ENCODE measurements at places on chromosomes 2 and 18.

DNA sequence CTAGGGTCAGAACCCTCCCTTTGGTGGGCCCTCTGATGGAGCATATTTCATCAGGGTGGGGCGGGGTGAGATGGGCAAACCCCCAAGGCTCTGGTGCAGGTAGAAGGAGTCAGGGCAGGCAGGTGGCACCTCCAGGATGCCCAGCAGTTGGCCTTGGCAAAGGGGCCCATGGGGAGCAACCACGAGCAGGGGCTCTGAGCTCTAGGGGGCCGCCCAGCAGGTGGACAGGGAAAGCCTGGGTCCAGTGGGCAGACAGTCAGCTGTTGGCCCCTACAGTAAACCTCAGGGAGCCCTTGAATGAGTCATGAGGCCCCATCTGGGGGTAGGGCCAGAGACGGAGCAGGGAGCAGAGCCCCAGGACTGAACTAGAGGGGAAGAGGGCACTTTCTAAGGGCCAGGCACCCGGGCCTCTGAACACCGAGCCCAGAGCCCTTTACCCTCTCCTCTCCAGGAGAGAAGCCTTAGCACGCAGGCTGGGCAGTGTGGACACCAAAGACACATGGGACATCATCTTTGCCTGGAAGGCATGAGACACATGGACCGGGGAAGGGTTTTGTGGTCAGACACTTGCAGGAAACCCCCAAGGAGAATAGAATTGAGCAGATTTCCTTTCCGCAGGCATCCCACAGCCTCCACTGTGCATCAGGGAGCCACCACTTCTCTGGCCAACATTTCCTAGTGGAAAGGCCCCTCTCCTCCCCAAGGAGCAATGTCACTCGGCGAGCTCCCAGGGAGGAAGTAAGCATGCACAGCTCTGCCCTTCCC is 257.3 kb downstream of the GLI2 start:
- DNase-seq: no peak

GRCh38 chr2:52465287-52465686 is 1302.3 kb upstream of the CHAC2 start:
- no peak for DNase-seq

DNA sequence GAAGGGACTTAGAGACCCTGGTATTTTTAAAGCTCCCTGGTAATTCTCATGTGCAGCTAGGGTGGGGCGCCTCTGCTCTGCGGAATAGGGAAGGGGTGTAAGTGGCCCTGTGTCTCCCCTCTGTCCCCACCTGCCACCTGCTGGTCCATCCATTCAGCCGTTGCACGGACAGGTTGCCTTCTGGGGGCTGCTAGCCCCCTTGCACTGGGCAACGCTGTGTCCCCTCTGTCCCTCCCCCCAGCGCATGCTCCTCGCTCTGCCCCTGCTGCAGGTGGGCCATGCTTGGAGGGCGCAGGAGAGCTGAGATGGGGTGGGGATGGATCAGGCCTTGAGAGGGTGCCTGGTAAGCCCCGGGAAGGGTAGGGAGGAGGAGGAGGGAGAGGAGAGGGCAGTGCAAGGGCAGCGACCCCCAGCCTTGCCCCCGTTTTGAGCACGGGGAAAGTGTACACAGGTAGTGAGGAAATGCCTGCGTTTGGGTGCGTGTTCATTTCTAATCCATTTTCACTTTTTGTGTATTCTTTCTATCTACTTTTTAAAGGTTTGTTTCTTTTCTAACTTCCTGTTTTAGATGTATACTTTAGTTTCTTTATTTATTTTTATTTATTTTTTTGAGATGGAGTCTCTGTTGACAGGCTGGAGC is 23.9 kb downstream of the RRM2 start:
- no peak for DNase-seq

- no peak for DNase-seq
Observed at GRCh38 chr2:166233244-166233643, 105.4 kb upstream of the SCN1A start.

DNA sequence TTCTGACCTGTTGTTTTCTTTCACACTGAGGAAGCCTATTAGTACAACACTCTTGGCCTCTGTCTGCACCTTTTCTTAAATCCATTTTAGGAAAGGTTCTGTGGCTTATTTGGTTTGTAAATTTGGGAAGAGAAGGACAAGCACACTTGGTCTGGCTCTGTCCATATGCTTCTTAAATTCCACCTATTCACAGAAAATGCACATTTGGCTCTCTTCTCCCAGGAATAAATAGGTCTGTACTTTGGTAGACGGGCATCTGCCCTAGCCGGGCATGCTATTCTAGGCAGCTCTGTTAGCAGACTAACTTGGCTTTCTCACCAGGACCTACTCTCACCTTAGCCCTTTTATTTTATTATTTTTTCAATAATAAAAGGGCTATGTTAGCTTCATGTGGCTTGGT is 1211.8 kb upstream of the SLC39A10 start:
- no peak for DNase-seq

GRCh38 chr2:134508391-134508790 is 210.4 kb downstream of the TMEM163 start:
- DNase-seq: no peak

- no peak for DNase-seq
Observed at GRCh38 chr2:6441800-6442199, 423.9 kb downstream of the CMPK2 start.

DNA sequence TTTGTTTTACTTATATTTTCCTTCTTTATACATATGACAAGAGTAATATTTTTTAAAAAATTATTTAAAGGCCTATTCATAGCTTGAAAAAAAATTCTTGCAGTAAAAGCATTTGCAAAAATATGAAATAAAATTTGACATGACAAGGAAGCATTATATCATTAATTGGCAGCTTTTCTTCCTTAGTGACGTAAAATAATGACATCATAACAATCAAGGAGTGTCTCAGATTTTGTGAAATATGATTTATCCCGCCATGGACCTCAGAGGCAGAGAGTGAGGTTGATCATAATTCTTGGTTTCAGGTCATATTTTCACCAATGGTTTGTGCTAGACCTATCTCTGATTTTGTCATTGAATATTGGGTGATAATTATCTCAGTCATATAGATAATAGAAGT is 176.0 kb downstream of the MIB1 start:
- DNase-seq: no peak

DNA sequence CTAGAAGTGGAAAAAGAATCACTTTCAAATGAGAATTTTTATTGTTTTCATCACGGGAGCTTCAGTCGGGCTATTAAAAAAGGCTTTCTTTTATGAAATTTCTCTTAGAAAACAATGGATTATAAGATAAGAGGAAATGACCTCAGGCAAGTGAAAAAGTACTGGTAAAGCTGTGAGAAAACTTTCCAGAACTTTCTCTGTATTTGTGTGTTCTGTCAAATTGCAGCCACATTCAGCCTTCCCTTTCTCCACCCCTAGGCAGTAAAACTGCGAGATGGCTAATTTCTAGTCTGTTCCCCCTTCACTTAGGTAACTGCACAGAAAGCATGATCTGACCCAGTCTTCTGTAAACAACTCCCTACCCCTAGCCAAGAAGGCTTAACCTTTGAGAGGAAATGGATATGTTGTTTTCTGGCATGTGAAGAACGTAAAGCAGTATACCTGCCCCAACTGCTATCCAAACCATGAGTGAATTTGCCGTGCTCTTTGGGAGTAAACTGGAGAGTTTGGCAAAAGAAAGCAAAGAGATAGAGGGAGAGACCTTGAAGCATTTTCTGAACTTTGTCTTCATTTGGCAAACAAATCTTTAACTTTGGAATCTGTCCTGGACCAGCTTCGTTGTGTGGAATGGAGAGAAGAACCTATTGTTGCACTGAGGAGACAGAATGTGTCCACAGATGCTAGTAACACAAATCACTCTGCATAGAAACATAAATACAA is 105.4 kb downstream of the ETAA1 start:
- no peak for DNase-seq

DNA sequence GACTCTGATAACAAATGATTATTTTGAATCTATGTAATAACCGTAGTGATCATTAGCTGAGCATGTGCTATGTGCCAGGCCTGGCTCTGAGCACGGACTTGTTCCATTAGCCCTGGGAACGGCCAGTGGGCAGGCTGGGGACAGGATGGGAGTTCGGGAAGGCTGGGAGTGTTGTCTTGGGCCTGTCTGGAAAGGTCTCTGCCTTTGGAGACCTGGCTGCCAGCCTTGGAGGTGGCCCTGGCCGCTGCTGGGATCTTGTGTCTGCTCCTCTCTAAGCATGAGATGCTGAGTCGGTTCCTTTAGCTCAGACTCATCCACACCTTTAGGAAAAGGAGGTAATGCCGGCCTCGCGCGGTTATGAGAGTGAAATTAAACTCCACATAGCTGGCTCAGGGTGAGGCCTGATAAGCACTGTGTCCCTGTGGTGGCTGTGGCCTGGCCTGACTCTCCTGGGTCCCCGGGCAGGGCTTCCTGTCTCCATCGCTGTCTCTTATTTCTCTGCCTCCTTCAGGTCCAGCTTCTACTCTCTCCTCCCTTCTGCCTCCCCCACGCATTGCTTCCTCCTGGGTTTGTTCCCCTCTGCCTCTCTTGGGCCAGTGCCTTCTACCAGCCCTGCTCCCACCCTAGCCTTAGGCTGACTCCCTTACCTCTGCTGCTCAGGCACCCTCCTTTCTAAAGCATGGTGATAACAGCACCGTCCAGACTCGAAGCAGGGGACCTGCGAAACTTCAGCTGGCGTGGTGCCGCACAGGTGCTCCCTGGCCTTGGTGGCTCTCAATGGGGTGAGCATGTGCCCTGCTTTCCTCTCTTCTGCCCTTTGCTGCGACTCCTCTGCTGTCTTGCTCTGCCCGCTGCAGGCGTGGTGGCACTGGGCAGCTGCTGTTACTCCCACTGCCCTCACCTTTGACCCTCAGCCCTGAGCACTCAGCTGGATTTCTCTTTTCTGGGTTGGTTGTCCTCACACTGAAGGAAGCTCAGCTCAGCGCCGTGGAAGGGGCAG is 41.8 kb downstream of the NCK2 start:
- DNase-seq: no peak

DNA sequence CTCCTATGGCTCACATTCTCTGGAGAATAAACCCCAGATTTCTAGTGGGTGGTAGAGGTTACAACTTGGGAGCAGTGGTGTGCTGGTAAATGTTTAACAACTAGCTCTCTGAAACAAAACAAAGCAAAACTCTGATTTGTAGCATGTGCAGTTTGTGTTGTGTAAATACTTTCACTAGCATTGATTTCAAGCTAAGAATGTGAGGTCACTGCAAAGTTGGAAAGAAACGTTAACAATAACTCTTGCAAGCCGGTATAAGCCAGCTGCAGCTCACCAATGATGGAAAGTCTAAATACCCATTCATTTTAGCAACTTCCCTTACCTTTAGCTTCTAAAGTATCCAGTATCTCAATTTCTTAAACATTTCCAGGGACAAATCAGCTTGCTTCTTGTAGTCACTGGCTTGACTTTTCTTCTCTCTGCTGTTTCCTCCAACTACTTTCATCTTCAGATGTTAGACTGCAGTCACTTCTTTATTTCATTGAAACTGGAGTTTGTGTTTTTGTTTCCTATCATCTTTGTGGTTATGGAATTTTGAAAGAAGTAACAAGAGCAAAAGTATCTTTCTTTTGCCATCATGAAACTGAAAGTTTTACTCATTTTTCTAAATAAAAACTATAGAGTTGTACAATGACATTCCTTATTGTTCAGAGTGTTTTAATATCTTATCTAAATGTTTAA is 140.2 kb downstream of the PLCL1 start:
- DNase-seq: no peak

DNA sequence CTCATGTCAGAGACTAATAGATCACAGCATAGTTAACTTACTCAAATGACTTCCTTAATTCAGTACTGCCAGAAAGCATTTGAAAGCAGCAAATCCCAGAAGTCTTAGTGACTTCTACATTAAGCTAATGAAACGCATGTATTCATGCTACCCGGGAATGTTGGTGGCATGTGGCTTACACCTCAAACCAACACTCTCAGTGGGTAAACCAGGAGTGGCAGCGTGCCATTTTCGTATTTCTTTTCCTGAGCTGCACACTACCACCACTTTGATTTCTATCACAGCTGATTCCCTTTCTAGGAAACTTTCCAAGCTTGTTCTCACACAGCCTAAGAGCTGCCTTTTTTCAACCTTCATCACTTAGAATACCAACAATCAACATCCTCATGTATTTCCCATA is 646.6 kb downstream of the NRXN1 start:
- no peak for DNase-seq

- DNase-seq: no peak
Observed at GRCh38 chr2:174195253-174195652, 53.1 kb downstream of the OLA1 start.

DNA sequence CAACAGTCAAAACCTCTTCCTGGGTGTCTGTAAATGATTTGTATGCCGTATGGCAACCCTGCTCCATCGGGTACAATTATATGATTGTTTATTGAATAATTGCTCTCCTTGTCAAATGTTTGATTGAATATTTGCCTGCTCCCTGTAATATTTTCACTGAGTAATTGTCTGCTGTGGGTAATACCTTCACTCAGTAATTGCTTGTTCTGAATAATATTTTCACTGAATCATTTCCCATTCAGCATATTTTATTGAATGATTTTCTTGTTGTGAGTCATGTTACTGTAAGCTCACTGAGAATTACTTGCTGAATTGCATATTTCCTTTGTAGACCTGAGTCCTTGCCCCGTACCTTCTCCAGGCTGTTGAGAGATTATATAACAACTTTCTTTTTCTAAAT is 535.2 kb downstream of the METTL4 start:
- DNase-seq: peak; percentile 10

DNA sequence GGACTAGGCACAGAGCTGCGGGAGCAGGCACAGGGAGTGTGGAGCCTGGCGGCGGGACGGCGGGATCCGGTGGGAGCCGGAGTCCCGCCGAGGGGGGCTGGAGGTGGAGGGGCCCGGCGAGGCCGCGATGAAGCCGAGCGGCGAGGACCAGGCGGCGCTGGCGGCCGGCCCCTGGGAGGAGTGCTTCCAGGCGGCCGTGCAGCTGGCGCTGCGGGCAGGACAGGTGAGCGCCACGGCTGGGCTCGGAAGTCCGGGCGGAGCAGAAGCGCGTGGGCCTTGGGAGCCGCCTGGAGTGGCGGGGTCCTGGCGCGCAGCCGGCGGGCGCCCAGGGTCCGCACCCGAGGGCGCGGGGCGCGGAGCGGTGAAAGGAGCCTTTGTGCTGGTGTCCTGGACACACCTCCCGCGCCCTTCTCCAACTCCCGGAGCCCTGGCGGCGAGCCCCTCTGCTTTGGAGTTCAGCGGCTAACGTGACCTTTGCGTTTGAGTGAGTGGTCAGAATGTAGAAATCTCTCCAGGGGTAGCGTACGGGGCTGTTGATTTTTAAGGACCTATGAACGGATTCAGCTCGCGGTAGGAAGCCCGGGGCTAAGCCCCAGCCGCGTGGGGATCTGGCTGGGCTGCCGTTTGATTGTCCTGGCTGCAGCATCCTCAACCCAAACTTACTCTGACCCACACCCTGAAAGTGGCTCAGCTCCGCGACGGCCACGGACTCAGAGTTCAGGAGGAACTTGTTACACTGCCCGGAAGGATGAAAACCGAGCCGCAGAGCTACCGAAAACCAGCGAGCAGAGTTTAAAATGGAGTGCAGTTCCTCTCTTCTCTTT is 448 bp downstream of the IMPA2 start:
- DNase-seq: no peak

- DNase-seq: no peak
Observed at GRCh38 chr18:55522011-55522410, 66.0 kb downstream of the TCF4 start.

DNA sequence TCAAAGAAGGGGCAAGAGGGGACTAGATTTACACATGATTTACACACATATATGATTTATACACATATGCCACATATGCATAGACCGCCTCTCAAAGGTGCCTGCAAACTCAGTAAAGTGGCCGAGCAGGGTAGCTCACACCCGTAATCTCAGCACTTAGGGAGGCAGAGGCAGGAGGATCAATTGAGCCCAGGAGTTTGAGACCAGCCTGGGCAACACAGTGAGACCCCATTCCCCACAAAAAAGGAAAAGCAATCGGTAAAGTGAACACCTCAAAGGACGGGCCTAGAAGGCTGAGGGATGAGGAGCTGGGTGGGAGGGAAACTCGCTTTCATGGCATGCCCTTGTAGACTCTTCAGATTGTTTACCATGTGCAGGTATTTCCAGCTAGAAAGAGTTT is 5.1 kb downstream of the ANKRD39 start:
- DNase-seq: no peak
